ENCODE measurements at places on chromosomes 4 and X. TPM values are rescaled to one million over a fixed set of nuclear protein-coding genes. Genes with fewer than 3 reads are reported as not detected.
A peak's percentile ranks its signal among the peaks of the same experiment; 100 is the strongest.

DNA sequence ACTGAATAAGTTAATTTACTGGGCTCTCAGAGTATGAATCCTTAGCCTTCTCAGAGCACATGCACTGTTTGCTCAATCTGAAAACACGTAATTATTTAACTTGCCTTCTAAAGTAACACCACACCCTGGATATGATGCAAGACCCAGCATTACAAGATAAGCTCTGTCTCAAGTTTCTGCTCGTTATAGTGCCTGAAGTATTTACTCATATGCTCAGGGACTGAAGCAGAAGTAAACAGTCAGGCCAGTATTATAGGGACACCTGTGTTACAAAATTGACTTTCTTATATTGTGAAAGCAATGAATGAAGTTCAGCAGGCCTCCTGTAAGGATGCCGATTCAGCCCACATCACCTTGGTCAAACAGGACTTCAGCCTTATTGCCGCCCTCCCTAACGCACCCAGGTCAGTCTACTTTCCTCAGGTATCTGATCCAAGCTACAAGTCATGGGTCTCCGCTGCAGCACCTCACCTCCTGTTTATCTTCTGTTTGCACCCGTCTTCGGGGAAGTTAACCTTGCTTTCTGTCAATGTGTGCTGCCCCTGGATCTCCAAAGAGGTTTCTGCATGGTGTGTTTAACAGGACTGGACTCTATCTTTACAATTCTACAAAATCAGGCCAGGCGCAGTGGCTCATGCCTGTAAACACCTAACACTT is 42.8 kb upstream of the KLF3 start:
- H3K36me3 ChIP-seq: no peaks in the 10 kb centered on the region
- H3K4me1 ChIP-seq: no peaks in the 10 kb centered on the region
- DNase-seq: peak; percentile 65
- H3K27me3 ChIP-seq: no peaks in the 10 kb centered on the region

GRCh38 chr4:174604198-174604597 is 81.9 kb upstream of the HPGD start:
- H3K27me3 ChIP-seq: no peaks in the 10 kb centered on the region
- no peak overlapping the region for H3K4me3 ChIP-seq
- H3K27ac ChIP-seq: no peak overlapping the region
- H3K36me3 ChIP-seq: no peaks in the 10 kb centered on the region
- H3K4me1 ChIP-seq: no peaks in the 10 kb centered on the region

PUDP gene
- total RNA-seq: 14.4 TPM

MAOA gene
- 168 TPM for total RNA-seq
